ENCODE measurements at places on chromosomes 13 and 19. TPM values are rescaled to one million over a fixed set of nuclear protein-coding genes. Genes with fewer than 3 reads are reported as not detected.

The UBE2L5 gene
- not detected for total RNA-seq

- DNase-seq, result no peak
These were observed 7.1 kb downstream of the ARGLU1 start for GRCh38 chr13:106560821-106561220.

The CASP14 gene
- not detected for total RNA-seq

The KIR3DL1 gene
- not detected for total RNA-seq

- DNase-seq, result no peak
These were observed 902 bp upstream of the CCDC106 start for GRCh38 chr19:55646889-55647731.

DNA sequence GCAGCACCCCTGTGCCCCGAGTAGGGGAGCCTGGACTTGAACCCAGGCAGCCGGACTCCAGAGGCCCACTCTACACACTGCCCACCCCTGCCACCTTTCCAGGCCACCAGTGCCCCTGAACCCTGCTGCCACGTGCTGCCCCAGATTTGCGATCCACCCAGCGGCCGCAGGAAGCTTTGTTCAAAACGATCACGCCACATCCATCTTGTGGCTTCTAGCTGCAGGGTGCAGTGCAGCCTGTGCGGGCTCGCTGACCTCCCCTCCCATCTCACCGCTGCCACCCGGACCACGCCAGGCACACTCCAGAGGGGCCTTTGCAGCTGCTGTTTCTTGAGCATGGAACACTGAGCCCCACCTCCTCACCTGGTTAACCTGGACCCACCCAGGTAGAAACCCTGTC, 3.8 kb downstream of the RAVER1 start:
- no peak for DNase-seq

The RASAL3 gene
- not detected for total RNA-seq

The NXNL1 gene
- not detected for total RNA-seq

GRCh38 chr19:3073159-3073563, 10.9 kb upstream of the TLE5 start:
- DNase-seq, result no peak

- DNase-seq, result no peak
These were observed 263.1 kb downstream of the FGF14 start for GRCh38 chr13:102138635-102139190.

GRCh38 chr13:40340368-40341095, 325.9 kb downstream of the FOXO1 start:
- no peak for DNase-seq

DNA sequence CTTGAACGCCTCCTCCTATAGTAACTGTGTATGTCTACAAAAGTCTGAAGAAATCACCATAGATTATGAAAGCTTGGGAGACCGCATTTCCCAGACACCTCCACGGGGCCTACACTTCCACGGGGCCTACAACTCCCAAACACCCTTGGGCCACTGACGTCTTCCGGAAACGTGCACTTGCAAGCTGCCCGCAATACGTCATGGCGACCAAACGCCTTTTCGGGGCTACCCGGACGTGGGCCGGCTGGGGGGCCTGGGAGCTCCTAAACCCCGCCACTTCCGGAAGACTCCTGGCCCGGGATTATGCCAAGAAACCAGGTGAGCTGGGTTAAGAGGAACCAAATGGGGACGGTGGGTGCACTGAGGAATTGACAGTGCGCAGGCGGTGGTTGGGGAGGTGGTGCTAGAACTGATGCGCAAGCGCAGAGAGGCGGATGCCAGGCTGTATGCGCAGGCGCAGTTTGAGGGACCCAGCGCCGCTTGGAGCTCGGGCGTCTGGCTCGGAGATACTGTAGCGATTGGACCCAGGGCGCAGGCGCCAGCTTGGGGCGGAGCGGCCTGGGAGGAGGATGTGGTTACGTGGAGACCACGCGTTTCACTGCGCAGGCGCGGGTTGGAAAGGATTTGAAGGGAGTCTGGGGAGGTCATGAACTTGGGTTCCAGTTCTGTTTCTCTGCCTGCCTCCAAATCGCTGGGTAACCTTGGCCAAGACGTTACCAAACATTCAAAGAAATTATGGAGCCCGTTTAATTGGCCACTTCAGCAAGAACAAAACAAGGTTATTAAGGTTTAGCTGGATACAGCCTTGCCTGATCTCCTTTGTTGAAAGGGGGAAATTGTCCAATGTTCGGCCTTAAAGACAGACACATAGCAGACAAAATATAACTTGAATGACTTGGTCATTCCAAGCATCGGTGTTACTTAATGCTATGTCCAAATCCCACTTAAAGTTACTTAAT, at the start of gene MRPL54:
MRPL54 (plus strand) TSS at position 182 of the 959 bp plus-strand sequence; CDS start at position 201, 19 bp downstream.
- DNase-seq, result peak; percentile 100

The FXYD3 gene
- 157 TPM for total RNA-seq

The EBI3 gene
- total RNA-seq, result 0.43 TPM

- no peak for DNase-seq
These were observed 6.3 kb upstream of the SELENOV start for GRCh38 chr19:39508629-39509028.

The LILRB1 gene
- total RNA-seq, result not detected

GRCh38 chr13:108902405-108903155, 273.2 kb downstream of the MYO16 start:
- DNase-seq, result no peak

The TUBA3C gene
- total RNA-seq, result not detected

- DNase-seq, result peak; percentile 54
These were observed 121.0 kb downstream of the CRYL1 start for GRCh38 chr13:20404488-20405222.

GRCh38 chr19:1507192-1507660, 5.6 kb downstream of the ADAMTSL5 start:
- DNase-seq, result peak; percentile 67

GRCh38 chr13:98068521-98068920, 74.4 kb upstream of the FARP1 start:
- no peak for DNase-seq

The SIRT2 gene
- total RNA-seq, result 43.7 TPM

The PALM gene
- total RNA-seq, result 64.1 TPM

GRCh38 chr19:23770672-23771250, 12.1 kb upstream of the ZNF681 start:
- no peak for DNase-seq

DNA sequence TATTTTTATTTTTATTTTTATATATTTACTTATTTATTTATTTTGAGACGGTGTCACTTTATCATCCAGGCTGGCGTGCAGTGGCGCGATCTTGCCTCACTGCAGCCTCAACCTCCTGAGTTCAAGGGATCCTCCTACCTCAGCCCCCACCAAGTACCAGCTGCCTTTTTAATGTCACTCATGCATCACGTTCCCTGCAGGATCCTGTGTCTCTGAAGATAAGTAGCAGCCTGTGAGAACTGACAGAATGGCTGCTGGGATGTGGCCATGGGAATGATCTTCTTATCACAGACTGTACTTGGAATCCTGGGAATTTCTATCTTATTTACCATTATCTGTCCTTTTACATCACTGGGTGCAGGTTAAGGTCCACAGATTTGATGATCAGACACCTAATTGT, 9.2 kb upstream of the ZNF761 start:
- DNase-seq, result no peak

GRCh38 chr19:34733266-34733745, 737 bp upstream of the ZNF181 start:
- no peak for DNase-seq

The FUT1 gene
- total RNA-seq, result 15.0 TPM

DNA sequence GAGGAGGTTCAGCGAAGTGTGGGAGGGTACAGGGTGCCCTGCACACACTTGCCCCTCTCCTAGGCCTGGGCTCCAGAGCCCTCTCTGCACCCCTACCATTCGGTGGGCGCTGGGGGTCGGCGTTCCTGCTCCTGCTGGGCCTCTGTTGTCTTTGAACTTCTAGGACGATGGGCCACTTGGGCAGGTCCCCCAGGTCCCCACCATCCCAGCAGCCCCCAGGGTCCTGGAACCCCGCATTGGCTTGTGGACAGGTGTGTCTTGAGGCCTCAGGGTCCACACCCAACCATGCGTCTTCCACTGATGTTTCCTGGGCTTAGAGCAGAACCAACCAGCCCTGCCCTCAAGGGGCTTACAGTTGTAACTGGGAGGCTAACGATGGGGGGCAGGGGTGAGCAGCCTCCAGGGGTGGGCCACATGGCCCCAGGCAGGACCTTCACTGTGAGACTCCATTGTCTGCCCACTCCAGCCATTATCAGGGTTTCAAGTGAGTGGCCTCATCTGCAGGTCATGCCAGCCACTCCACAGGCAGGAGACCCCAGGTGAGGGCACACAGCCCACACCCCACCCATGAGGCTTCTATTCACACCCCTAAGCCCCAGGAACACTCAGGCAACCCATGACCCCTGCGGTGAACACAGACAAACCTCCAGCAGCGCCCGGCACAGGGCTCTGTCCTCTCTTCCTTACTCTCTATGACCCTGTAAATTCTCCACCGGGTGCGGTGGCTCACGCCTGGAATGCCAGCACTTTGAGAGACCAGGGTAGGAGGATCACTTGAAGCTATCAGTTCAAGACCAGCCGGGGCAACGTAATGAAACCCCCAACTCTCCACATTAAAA, 2.0 kb upstream of the KLF16 start:
- no peak for DNase-seq

- no peak for DNase-seq
These were observed 1471.7 kb upstream of the PRR20A start for GRCh38 chr13:55669051-55669450.

DNA sequence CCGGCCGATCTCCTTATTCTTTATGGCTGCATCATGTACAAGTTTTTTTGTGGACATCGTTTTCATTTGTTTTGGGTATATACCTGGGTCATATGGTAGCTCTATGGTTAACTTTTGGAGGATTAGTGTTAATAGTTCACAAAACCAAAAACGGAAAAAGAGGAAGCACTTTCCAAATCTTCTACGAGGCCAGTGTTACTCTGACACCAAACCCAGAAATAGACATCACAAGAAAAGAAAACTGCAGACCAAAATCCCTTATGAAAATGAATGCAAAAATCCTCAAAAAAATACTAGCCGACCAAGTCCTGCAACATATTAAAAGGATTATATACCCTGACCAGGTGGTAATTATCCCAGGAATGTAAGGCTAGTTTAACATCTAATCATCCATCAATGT, 29.8 kb downstream of the ADGRE2 start:
- DNase-seq, result no peak

The PTH2 gene
- not detected for total RNA-seq

GRCh38 chr13:30241532-30241931, 65.8 kb downstream of the KATNAL1 start:
- no peak for DNase-seq

DNA sequence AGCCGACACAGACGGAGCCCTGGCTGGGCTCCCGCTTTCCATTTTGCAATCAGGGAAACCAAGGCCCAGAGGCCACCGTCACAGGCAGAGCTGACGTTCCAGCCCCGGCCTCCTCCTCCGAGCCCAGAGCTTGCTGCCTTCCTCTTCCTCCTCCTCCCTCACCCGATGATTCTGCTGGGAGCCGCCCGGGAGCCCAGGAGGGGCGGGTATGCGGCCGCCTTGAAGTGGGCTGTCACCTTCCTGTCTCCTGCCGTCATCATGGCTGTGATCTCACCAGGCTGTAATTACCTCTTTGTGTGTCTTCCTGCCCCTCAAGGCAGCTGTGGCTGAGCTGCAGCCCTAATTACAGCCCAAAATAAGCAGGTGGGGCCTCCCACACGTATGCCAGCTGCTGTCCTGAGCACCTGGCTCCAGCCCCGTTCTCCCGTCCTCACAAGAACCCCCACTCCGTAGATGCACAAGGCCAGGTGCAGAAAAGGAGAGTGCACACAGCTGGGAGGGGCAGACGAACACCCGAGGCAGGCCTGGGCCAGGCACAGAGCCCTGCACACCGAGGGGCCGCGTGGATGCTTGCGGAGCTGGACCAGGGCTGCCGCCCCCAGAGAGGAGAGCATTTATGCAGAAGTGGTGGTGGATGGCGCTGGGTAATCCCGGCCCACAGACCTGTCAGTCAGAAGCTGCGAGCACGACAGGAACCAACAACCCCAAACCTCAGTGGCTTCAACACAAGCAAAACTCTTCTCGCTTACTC, 4.0 kb downstream of the TPGS1 start:
- no peak for DNase-seq

The CYP4F2 gene
- not detected for total RNA-seq

The COX7A1 gene
- not detected for total RNA-seq

The VSTM2B gene
- total RNA-seq, result not detected

The ZNF829 gene
- 3.6 TPM for total RNA-seq

Data from type B pancreatic cell (in vitro differentiated cells).